ENCODE measurements at places on chromosomes 1 and 21.
A peak's percentile ranks its signal among the peaks of the same experiment; 100 is the strongest.

DNA sequence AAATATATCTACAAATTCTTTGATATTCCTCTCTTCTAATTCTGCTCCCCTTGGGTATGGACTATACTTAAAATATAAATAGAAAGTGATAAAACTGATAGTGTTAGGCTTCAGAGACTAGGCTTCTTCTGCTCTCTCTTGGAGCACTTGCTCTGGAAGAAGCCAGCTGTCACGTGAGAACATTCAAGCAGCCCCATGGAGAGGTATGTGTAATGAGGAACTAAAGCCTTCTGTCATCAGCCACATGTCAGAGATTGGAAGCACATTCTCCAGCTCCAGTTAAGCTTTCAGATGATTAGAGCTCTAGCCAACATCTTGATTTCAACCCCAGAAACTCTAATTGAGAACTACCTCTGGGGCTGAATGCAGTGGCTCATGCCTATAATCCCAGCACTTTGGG lies 34.3 kb downstream of the XKR8 start:
- no peak for DNase-seq

GRCh38 chr1:218459450-218459849 lies 114.3 kb downstream of the TGFB2 start:
- no peak for DNase-seq

DNA sequence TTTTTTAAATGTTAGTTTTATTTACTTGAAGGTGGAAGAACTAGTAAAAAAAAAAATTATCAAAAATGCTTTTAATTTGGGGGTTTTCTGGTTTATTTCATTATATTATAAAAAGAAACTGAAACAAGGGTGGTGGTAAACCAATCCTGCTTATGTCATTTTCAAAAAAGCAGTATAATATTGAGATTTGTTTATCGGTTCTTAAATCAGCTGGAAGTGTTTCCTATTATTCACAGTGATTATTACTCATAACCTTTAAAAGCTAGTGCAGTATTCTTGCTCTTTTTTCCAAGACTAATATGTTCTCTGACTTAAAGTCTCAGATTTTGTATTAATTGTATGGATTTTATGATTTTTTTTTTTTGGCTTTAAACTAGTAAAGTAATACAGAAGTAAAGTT lies 5.4 kb upstream of the LRRC40 start:
- DNase-seq, result no peak

DNA sequence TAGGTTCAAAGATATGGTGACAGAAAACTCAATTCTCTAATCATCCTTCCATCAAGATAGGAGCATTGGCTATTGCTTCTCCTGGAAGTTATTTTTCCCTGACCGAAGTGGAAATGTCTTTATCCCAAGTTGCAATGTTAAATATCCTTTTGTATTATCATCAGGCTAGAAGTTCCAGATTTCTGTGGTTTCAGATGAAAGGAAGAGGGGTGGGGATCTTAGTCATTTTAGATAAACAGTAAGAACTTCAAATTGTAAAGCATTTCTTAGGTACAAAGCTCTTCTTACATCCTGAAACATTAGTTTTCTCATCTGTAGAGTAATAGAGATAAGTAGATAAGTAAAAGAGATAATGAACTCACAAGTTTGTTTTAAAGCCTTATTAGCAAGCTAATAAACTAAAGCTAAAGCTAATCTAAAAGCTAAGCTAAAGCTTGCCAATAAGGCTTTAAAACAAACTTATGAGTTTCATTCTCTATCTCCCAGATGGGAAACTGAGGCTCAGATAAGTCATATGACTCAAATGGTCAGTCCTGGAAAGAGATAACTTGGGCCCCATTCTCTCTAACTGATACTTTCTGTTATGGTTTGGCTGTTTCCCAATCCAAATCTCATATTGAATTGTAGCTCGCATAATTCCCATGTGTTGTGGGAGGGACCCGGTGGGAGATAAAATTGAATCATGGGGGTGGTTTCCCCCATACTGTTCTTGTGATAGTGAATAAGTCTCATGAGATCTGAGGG lies 99.2 kb upstream of the KCNK2 start:
- DNase-seq, result no peak

- DNase-seq, result no peak
These were observed 106.8 kb downstream of the KCTD3 start for GRCh38 chr1:215673943-215674342.

GRCh38 chr1:94130851-94131595 lies 10.1 kb upstream of the ABCA4 start:
- DNase-seq, result no peak

DNA sequence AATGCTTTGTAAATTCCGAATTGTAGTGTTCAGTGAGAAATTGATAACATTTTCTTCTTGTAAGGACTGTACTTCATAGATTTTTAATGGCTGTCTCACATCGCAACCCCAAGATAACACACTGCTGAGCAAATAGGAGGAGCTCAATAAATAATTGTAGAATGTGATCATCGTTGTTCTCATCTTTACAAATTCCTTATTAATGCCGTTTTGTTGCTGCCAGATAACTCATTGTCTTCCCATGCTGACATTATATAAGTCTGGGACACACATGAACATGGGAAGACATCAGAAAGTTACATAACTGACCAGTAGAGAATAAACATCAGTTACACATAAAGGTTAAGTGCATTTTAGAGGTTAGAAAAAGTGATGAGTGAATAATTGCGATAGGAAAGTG lies 46.4 kb upstream of the TSPAN2 start:
- no peak for DNase-seq

DNA sequence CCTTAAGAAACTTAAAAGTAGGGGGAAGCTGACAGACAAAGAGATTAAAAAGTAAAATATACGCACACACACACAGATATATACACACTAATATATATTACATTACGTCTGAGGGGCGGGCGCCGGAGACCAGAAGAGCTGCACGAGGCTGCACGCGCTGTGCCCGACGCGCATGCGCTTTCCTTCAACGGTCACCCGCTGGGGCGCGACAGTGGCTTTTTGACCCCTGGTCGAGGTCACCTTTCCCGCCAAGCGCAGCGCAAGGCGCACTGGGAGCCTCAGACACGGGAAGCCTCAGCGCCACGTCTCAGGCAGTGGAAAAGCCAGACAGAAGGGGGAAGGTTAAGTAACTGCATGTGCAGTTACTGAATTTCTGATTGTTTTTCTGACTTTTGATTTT lies at the start of gene HORMAD1:
Gene HORMAD1 (minus strand): TSS at position 193 of the 400 bp plus-strand sequence. CDS start 1,390 bp downstream, outside the sequence.
- DNase-seq, result no peak

DNA sequence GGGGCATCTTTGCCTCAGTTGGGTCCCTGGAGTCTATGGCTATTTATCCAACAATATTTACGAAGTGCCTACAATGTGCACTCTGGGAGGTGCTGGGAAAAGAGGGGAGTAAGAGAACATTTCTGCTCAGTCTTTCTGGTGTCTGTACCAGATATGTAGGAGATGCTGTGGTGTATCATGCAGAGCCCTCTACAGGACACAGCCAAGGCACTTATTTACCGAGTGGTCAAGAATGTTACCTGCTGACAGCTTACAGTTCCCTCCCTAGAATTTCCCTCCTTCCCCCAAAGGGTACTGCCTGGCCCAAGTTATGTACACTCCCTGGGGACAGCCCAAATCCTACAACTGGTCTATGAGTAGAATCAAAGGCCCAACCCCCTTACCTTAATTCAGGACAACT lies 177.7 kb downstream of the C1orf94 start:
- DNase-seq, result no peak

DNA sequence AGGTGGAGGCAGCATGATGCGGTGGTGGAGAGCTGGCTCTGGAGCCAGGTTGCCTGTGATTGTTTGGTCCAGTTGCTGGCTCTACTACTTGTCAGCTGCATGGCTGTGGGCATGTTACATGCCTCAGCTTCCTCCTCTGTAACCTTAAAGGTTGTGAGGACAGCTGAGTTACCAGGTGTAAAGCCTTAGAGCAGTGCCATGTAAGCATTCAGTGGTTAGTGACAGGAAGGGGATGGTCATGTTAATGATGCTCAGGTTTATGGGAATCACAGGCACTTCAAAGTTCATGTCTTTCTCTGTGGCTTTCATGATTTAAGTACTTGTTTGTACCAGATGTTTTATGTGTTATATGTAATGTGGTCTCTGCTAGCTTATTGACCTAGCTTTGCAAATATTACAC lies 32.6 kb downstream of the PTGFRN start:
- peak; percentile 10 for DNase-seq

DNA sequence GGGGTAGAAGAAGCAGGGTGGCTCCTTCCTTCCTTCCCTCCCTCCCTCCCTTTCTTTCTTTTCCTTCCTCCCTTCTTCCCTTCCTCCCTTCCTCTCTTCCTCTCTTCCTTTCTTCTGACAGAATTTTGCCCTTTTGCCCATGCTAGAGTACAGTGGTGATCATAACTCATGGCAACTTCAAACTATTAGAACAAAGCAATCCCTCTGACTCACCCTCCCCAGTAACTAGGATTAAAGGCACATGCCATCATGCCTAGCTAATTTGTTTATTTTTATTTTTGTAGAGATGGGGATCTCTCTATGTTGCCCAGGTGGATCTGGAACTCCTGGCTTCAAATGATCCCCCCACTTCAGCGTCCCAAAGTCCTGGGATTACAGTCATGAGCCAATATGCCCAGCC lies 10.0 kb upstream of the RPE65 start:
- DNase-seq, result no peak

GRCh38 chr1:58804853-58805565 lies 21.2 kb upstream of the JUN start:
- no peak for DNase-seq

GRCh38 chr1:224387302-224387912 lies 30.7 kb downstream of the CNIH4 start:
- peak; percentile 27 for DNase-seq

GRCh38 chr1:2022063-2022770 lies 3.1 kb downstream of the GABRD start:
- no peak for DNase-seq

DNA sequence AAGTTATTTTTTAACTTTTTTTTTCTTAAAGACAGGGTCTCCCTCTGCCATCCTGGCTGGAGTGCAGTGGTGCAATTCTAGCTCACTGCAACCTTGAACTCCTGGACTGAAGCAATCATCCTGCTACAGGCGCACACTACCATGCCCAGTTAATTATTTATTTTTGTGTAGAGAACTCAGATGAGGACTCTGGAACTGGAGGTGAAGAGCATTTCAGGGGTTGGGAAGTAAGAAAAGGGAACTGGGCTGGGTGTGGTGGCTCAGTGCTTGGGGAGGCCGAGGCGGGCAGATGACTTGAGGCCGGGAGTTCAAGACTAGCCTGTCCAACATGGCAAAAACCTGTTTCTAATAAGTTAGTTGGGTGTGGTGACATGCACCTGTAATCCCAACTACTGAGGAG lies 28.9 kb downstream of the SLC35F3 start:
- no peak for DNase-seq

GRCh38 chr1:35431173-35431599 lies 126.0 kb downstream of the KIAA0319L start:
- no peak for DNase-seq

All from CD4-positive, alpha-beta T cell treated with Interleukin-6 at 100 ng/mL for 8 hours (primary cell).